Effector CD8-positive, alpha-beta T cell (primary cell): ENCODE measurements at places on chromosomes 16 and 17.

DNA sequence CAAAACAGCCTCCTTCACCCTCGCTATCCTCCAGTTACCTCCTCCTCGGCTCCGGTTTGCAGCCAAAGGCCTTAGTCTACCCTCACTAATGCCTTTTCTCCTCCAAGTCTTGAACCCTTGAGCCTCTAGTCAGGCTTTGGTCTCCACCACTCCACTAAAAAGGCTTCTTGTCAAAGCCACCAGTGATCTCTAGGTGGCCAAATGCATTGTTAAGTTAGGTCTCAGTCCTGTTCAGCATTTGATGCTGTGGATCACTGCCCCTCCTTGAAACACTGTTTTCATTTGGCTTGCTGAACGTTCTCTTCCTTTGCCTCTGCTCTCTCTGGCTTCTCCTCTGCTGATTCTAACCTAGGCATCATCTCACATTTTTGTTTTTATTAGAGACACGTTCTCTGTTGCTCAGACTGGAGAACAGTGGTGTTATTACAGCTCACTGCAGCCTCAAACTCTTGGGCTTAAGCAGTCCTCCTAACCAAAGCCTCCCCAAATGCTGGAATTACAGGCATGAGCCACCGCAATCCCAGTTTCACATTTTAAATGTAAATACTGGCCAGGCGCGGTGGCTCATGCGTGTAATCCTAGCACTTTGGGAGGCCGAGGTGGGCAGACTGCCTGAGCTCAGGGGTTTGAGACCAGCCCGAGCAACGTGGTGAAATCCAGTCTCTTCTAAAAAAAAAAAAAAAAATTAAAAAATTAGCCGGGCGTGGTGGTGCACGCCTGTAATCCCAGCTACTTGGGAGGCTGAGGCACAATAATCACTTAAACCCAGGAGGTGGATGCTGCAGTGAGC is 1.1 kb downstream of the SGF29 start:
- no peak for DNase-seq

- no peak for DNase-seq
These were observed 35.4 kb downstream of the GINS2 start for GRCh38 chr16:85653290-85653891.

DNA sequence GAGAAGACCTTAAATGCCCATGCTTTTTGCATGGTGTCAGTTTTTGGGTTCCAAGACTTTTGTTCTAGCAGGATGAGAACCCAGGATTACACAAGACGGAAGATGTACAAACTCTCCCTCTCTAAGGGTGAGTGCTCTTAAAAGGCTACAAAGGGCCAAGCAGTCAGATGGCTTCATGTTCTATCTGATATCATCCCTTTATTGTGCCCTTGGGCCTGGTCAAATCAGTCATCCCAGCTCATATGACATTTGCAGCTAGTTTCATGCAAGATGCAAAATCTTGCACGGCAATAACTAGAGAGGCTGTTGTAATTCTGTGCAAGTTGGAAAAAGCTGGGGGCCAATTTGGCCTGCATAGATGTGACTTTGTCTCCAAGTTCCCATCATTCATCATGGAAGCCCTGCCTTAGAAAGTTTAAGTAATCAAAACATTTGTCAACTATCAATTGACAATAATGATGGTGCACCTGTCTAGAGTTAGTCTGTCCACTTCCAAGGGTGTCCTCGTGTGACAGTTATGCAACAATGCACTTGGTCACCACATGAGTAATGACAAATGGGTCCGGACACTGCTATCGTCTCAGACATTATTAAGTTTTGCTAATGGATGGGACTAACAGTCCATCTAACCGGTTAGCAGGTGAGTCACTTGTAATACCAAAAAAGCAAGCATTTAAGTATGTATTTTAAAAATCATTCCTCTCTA is 58.6 kb upstream of the ZFHX3 start:
- DNase-seq = no peak

GRCh38 chr17:81870981-81871386 is at the start of gene ARHGDIA:
Gene ARHGDIA, minus strand, starts transcription at chr17:81871337. Its CDS starts 1,407 bp downstream, at chr17:81869930.
- no peak for DNase-seq

DNA sequence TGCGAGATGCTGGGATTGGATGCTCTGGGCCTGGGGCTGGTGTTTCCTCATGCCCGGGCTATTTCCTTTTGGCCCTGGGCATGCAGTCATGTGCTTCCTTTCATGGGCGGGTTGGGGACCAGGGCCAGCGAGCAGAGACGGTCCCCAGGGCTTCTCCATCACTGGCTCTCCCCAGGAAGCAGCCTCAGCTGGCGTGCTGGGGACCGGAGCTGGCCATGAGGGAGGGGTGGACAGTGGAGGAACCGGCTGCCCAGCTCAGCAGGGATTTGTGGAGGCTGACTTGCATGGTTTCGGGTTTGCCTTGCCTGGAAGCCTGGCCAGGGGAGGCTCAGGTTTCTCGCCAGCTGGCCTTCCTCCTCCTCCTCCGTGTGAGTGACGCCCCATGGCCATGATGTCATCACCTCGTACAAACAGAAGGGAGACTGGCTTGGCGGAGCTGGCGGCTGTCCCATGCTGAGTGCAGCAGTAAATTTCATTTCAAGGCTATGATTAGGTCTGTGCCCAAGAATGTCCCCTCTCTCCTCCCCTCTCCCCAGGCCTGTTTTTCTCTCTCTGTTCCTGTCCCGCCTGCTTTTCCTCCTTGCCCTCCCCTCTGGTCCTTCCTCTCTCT is 8.9 kb upstream of the TIMP2 start:
- no peak for DNase-seq

GRCh38 chr17:75345514-75346167 is 56.4 kb upstream of the SLC25A19 start:
- DNase-seq = peak; percentile 18

- no peak for DNase-seq
These were observed 3.5 kb upstream of the AGRP start for GRCh38 chr16:67486805-67487204.

DNA sequence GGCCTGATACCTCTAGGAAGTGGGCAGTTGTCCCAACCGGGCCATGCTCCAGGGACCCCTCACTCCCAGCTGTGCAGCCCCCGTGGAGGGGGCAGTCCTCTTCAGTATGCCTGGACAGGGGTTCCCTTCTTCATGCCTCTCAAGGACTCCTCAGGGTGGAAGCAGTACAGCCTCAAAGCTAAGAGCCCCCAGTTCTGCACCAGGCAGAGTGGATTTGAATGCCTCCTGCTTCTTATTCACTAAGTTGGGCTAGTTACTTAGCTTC is 23.9 kb upstream of the ST6GALNAC1 start:
- no peak for DNase-seq

DNA sequence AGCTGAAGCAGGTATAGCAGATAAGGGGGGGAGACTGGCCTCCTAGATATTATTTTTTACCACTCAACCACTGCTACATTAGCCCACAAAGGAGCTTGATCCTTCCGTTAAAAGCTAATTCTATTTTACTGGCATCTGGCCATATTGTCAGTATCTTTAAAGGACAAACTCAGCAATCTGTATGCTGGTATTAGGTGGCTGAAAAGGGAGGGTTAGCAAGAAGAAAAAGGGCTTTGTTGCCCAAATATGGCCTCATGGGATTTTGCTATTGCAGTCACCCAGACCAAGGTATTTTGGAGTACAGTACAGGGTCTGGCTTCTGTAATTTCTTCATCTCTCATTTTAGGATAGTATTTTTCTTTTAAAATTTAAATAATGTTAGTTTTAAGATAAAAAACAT is 14.4 kb downstream of the RFWD3 start:
- DNase-seq = no peak

DNA sequence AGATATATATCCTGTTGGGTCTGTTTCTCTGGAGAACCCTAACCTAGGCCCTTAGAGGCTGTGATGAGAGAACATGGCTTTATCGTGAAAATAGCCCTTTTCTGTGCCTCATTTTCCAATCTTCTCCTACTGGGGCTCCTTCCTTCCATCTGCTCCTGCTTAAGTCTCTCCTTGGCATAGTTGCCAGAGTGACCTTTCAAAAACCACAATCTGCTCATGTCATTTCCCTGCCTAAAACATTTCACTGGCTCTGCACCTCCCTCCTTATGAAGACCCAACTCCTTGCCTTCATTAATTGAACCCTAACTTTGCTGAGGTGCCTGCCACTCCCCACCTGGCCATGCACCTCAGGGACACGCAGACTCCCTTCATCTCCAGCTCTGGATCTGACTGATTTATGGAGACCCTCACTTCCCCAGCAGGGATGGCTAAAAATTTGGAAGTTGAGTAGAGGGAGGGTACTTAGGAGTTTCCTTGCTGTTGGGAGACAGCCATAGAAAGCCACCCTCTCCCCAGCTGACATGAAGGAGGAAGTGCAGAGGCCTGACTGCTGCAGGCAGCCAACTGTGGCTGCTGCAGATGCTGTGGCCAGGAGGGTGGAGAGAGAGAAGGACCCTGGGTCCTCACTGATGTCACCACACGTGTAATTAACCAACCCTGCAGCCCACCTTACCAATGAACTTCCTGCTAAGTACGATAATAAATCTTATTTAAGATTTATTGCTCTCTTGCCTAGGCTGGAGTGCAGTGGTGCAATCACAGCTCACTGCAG is 6.3 kb upstream of the GGA2 start:
- DNase-seq = no peak

GRCh38 chr17:39169101-39169500 is 3.1 kb upstream of the ARL5C start:
- DNase-seq = no peak

GRCh38 chr17:82948081-82948511 is 108.3 kb upstream of the ZNF750 start:
- no peak for DNase-seq

- no peak for DNase-seq
These were observed 8.4 kb downstream of the HBQ1 start for GRCh38 chr16:188674-189073.

DNA sequence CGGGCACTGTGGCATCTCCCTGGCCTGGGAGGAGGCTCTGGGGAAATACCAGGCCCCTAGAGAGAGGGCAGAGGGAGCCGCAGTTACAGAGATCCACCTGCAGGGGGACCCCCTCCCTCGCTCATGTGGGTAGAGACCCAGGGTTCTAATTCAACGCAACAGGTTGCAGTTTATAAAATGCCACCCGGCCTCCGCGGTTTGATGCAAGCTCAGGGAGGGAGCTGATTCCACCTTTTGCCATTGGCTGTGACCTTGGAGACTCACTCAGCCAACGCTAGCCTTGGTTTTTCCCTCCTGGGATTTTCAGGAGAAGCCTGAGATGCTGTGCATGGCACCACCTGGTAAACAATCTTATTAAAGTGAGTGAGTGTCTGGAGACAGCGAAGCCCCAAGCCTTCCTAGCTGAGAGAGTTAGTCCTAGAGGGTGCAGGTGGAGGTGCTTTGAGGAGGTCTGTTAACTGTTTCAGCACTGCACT is 12.1 kb downstream of the TTLL6 start:
- DNase-seq = peak; percentile 53

DNA sequence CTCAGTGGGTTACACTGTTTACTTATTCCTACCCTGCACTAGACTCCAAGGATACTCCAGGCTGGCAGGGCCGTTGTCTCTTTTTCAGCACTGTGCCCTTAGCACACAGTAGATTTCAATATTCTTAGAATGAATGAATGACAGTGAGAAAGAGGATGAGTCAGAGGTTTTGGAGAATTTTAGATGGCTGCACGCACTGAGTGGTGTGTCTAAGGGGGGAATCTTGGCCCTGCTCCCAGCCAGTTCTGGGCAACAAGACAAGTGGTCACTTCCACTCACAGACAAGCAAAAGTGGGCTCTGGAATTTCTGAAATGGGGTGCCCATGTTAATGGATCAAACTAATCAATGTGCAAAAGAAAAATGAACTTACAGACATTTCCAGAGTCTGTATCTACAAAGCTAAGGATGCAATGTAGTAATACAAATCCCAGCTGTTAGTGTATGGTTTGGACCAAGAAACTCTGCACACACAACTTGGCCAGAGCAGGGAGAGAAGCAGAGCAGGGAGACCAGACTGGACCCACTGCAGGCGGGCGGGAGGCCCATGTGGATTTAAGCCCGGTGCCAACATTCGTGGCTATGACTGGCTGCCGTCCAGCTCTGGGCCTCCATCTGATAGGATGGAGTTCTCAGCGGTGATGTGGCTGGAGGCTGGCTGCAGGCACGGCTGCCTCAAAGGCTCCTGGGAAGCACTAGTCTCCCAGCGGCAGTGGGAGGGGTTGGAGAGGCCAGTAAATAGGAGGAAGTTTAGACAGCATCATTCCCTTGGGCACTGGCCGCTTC is 95.6 kb upstream of the CDYL2 start:
- DNase-seq = no peak

DNA sequence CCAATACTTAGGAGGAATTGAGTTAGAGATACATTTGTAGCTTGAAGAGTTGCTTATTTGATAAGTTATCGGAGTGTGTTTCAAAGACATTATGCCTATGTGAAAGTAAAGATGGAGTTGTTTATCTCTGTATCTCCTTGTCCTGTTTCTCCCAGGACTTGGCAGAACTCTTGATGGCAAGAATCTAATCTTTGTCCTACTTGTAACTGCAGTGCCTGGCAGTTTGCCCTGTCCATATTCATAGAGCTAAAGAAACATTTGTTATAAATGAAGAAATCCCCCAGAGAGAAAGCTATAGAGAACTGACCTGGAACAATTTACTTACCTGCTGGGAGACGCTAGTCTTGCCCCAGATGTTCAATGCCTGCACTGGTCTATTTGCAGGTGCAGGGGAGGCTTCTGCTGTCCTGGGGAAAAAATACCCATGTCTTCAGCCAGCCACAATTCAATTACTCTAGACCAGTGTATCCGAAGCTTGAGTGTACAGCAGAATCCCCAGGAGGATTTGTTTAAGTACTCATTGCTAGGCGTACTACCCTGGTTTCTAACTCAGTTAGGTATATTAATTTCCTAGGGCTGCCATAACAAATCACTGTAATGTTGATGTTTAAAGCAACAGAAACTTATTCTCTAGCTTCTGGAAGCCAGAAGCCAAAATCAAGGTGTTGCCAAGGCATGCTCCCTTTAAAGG is 410.0 kb upstream of the HSBP1 start:
- no peak for DNase-seq

GRCh38 chr17:76234354-76234679 is 6.0 kb downstream of the RNF157 start:
- no peak for DNase-seq
